ENCODE measurements at places on chromosomes 6 and 20.

- no peak for DNase-seq
- no peak overlapping the region for H3K27ac ChIP-seq
- H3K36me3 ChIP-seq: no peaks in the 10 kb centered on the region
These were observed 493 bp downstream of the CRYBG1 start for GRCh38 chr6:106360989-106361430.

- no peaks in the 10 kb centered on the region for H3K4me1 ChIP-seq
- no peak overlapping the region for H3K4me3 ChIP-seq
- no peak for DNase-seq
- no peak overlapping the region for H3K27ac ChIP-seq
These were observed 95.1 kb upstream of the SASH1 start for GRCh38 chr6:148247386-148248063.

- H3K4me1 ChIP-seq: no peaks in the 10 kb centered on the region
- DNase-seq: no peak
- H3K27ac ChIP-seq: no peak overlapping the region
- H3K27me3 ChIP-seq: no peaks in the 10 kb centered on the region
- no peak overlapping the region for H3K4me3 ChIP-seq
These were observed 109.1 kb downstream of the BACH2 start for GRCh38 chr6:90187437-90188121.

DNA sequence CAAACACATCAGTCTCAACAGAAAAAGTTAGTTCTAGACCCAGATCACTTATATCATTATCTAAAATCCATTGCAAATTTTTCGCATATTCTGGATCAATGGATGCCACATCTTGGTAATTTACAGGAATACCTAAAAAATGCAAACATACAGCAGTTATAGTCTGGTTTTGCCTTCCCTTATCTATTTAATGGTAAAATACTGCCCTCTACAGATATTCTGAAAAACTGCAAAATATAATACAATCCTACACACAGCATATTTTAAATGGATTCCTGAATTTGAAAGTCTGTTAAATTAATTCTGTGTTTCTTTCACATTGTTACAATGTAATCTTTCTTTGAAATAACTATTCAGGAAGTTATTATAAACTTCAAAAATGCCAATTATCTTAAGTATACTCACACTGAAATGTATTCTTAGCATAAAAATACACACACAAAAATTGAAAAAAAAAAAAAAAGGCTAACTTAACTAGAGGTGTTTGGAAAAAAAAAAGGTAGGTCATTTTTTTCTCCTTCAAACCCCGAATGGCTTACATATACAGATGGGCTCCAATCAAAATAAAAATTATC lies 88.4 kb downstream of the HACE1 start:
- H3K36me3 ChIP-seq: no peaks in the 10 kb centered on the region
- no peak overlapping the region for H3K4me3 ChIP-seq
- no peaks in the 10 kb centered on the region for H3K4me1 ChIP-seq
- no peaks in the 10 kb centered on the region for H3K27me3 ChIP-seq
- DNase-seq: no peak

GRCh38 chr6:111201764-111202163 lies 114.5 kb downstream of the SLC16A10 start:
- H3K27ac ChIP-seq: no peak overlapping the region
- H3K4me3 ChIP-seq: no peak overlapping the region
- H3K4me1 ChIP-seq: no peaks in the 10 kb centered on the region
- H3K27me3 ChIP-seq: no peaks in the 10 kb centered on the region
- DNase-seq: no peak

- DNase-seq: no peak
- no peak overlapping the region for H3K4me3 ChIP-seq
- H3K27ac ChIP-seq: no peak overlapping the region
- H3K36me3 ChIP-seq: no peaks in the 10 kb centered on the region
- H3K4me1 ChIP-seq: no peaks in the 10 kb centered on the region
These were observed 317.0 kb downstream of the CDC5L start for GRCh38 chr6:44704240-44705150.

GRCh38 chr6:140779991-140780596 lies 1352.6 kb upstream of the GJE1 start:
- no peak overlapping the region for H3K4me3 ChIP-seq
- no peaks in the 10 kb centered on the region for H3K27me3 ChIP-seq
- H3K4me1 ChIP-seq: no peaks in the 10 kb centered on the region
- H3K36me3 ChIP-seq: no peaks in the 10 kb centered on the region
- H3K27ac ChIP-seq: no peak overlapping the region
- DNase-seq: no peak

- no peak for DNase-seq
- H3K27ac ChIP-seq: no peak overlapping the region
- H3K4me1 ChIP-seq: no peaks in the 10 kb centered on the region
- H3K36me3 ChIP-seq: no peaks in the 10 kb centered on the region
These were observed 256.1 kb downstream of the PLCB1 start for GRCh38 chr20:8388141-8388540.
